Stimulated activated CD4-positive, alpha-beta T cell treated with anti-CD3 and anti-CD28 coated beads, Interleukin-4, amount 100 ng/mL, for 24 hours (primary cell): ENCODE measurements at places on chromosomes 6 and 20.
A peak's percentile ranks its signal among the peaks of the same experiment; 100 is the strongest.

DNA sequence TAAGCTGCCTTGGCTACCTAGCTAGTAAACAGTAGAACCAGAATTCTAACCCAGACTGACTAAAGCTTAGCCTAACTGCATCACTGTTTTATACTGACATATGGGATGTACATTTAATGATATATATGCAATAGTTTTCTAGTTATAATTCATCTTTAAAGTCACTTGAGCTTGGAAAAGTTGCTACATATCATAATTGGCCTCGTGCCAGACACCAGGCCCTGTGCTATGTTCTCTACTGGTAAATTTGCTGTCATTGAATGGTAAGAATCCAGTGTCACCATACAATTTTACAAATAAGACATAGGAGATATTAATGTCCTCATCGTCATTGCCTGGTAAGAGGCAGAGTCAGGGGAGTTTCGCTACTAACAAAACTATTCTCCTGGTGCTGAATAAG lies 396.8 kb downstream of the CDKAL1 start:
- no peak for DNase-seq

GRCh38 chr6:44172731-44173500 lies 14.3 kb downstream of the CAPN11 start:
- peak; percentile 85 for DNase-seq

GRCh38 chr6:30618270-30618797 lies 694 bp downstream of the MRPS18B start:
- DNase-seq, result no peak

GRCh38 chr6:154306696-154307095 lies 49.9 kb downstream of the IPCEF1 start:
- no peak for DNase-seq

GRCh38 chr6:68691120-68691519 lies 56.0 kb downstream of the ADGRB3 start:
- DNase-seq, result no peak

DNA sequence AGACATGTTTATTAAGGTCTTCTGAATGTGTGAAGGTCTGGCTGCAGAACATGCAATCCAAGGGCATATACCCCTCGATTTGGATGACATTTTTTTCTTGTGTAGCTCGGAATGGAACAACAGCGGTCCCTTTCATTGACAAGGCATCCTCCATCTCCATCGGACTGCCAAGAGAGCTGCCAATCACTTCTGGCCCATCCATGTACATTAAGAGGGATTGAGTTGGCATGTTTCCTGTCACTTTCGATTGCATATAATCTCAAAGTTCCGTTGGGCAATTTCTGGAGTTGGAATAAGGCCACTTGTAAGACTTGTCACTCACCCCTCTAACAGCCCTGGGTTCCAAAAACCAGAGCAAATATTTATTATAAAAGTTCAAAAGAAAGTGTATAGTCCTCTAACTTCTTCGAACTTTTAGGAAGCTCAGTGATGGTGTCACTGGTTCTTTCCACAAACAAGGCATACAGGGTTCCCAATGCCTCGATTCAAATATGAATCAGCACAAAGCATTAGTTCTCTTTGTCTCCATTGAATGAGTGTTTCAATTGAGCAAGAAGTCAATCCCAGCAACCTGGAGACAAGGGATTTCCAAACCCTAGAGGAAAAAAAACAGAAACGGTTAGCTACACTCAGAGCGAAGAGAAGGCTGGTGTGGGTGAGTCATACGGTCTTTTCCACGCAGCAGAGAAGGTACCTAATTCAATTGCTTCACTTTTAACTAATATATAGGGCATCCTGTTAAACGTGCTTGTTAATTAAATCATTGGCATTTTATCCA lies 10.9 kb downstream of the ZNF217 start:
- DNase-seq, result peak; percentile 62

GRCh38 chr6:9405825-9406224 lies 970.5 kb upstream of the SLC35B3 start:
- no peak for DNase-seq

DNA sequence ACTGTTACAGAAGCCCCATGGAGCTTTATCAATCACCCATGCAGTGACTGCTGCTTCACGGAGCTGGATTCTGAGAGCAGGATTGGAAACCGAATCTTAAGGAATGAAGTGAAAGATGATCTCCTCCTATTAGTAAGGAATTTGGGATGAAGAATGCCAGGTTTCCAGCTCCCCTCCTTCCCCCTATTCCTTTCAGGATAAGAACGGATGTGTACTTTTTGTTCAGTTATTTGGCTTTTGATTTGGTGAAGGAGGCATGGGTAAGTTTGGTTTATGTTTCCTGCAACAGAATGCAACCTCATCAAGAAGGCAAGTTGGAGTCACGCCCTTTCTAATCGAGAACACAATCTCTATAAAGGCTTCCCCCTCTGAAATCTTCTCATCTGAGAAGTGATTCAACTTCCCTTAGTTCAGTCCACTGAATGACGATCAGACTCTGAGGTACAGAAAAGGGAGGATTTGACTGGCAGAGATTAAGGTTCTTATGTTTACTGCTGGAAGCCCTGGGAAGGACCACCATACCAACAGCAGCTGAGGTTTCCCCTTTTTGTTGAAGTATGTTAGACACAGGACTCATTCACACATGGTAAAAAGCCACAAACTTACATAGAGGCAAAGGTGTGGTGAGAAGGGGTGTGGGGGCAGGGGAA lies 5.5 kb downstream of the ELMO2 start:
- peak; percentile 39 for DNase-seq

DNA sequence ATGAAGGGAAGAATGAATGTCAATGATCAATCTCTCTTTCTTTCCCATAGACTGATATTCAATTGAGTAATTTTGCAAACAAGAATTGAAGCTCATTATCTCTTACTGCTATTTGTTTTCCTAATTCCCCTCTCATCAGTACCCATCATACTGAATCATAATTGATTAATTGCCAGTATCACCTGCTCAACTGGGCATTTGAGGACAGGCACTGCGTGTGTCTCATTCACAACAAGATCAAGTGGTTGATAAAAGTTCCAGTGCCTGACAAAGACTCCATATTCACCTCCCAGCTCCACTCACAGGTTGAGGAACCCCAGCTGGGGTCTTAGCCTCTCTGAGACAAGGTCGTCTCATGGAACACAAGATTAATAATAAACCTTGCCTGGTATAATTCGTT lies 67.7 kb downstream of the BCAS1 start:
- DNase-seq, result no peak

GRCh38 chr20:8449123-8449522 lies 317.1 kb downstream of the PLCB1 start:
- DNase-seq, result no peak

DNA sequence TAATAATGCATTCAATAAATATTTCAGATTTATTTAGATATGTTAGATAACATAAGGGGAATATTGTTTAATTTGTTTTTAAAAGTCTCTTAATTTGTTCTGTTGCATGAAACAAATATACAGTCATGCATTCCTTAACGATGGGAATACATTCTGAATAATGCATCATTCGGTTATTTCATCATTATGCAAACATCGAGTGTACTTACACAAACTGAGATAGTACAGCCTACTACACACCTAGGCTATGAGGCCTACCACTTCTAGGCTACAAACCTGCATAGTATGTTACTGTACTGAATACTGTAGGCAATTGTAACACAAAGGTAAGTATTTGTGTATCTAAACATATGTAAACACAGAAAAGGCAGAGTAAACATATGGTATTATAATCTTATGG lies 118.7 kb downstream of the EPHA7 start:
- no peak for DNase-seq

DNA sequence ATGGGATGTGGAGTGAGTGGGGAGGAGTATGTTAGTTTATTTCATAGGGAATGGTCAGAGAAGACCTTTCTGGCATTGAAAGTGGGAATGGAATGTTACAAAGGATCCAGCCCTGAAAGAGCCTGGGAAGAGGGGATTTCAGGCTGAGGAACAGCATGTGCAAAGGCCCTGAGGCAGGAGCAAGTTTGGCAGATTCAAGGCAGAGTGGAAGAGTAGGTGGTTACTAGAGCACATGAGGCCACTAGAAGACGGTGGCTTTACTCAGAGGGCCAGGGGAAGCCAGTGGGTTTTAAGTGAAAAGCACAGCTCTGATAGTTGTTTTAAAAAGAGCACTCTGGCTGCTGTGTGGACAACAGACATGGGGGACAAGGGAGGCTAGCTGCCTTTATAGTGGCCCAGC lies 227.2 kb downstream of the ZMYND8 start:
- no peak for DNase-seq

GRCh38 chr6:33585403-33586107 lies 5.5 kb upstream of the BAK1 start:
- peak; percentile 84 for DNase-seq

- no peak for DNase-seq
Observed at GRCh38 chr6:123803504-123804013, at the start of gene NKAIN2. NKAIN2 (plus strand) TSS chr6:123803865.

- DNase-seq, result no peak
Observed at GRCh38 chr6:12174878-12175277, 115.3 kb upstream of the EDN1 start.

DNA sequence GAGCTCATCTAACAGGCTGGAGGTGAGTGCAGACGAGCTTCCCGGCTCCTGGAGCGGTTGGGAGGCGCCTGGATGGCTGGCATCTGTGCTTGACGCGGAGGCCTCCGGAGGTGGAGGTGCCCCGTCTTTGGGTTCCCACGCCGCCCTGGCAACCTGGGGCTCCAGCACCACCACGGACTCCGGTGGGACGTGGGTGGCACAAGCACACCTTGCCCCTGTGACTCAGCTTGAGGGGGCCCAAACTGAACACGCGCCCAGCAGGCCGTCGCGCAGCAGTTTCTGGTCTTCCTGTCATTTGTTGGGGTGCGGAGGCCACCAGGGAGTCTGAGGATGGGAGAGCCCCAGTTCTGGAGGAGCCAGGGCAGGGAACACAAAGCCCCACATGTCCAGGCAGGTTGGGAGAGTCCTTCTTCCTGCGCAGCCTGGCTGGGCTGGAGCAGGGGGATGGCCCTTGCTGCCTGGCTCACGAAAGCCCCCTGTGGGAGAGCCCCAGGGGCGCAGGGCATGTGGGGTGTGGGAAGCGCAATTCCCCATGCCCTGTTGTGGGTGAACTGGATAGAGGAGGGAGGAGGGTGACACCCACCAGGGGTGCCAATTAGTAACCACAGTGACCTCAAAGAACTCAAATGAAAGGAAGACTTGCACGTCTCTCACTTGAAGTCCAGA lies 1378.6 kb upstream of the DEFB115 start:
- no peak for DNase-seq

DNA sequence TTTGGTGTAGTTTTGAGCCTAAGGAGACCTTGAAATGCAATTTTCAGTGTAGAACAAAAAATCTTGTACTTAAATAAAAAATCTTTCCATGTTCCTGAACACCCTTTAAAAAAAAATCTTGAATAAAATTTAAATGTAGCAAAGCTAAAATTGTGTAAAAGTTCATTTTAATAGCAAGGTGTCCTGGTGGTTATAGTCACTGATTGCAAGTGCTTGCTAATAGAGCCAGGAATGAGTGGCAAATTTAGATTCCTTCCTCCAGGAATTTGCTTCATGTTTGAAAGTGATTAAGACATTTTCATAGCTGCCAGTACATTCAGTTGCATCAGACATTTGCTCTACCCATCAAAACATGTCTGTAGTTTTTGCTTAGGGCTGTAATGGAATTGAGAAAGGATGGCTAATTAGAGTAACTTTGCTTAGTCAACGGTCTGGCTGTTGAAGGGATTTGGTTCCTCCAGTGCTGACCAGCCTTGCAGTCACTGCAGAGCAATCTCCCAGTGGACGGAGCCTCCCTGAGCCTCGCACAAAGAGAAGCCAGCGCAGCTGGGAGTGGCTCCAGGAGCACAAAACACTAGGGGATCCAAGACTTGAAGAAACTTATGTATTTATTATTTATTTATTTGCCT lies 36.5 kb downstream of the AKAP12 start:
- DNase-seq, result no peak

DNA sequence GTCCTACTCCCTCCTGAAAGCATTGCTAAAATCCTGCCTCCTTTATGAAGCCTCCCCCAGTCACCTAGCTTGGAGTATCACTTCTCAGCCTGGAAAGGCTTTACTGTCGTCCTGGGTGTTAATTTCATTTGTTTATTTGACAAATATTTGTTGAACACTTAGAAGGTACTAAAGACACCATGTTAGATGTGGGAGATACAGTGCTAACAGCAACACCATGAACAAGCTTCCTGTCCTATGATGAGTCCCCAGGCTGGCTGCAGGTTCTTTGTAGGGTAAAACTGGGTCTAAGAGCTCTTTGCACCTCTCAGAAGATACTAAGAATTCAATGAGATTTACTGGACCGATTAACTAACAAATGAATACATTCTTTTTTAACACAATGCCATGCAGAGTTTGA lies 109.2 kb upstream of the TMEM170B start:
- DNase-seq, result no peak

- DNase-seq, result peak; percentile 15
Observed at GRCh38 chr6:106927531-106928398, 46.8 kb downstream of the CD24 start.

DNA sequence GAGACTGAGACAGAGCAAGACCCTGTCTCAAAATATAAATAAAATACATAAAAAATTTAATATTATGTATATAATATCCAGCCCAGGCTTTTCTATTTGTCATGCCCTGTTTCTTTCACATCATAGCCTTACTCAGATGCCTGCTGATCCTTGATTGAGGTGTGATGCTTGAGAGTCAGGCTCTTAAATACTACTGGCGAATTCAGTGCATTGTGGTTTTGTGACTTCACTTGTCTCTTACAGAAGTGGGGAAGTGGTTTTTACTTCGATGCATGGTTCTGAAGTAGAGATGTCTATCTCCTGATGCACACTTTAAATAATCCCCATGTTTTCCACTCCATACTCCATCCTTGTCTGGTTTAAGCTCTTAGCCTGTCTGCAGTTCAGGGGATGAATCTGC lies 29.1 kb downstream of the ASXL1 start:
- DNase-seq, result peak; percentile 33

DNA sequence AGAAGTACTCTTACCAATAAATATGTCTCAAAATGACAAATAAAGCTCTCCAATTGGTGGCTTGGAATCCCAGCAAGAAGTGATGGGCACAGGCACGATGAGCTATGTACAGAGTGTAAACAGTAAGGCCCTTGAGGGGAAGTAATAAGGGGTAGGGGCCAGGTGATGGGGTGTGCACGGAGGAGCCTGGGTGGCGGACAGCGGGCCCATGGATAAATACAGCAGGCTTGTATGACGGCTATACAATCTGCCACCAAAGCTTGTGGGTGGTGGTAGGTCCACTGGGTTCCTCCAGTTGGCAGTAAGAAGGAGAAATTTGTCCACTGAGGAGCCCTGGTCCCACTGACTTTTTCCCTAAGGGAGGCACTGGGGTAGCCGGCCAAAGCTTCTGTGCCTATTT lies 205.4 kb upstream of the RNF24 start:
- DNase-seq, result no peak

GRCh38 chr6:44059359-44060346 lies 67.6 kb downstream of the MRPL14 start:
- no peak for DNase-seq

GRCh38 chr6:149934249-149935156 lies 7.3 kb upstream of the ULBP2 start:
- peak; percentile 78 for DNase-seq

- DNase-seq, result peak; percentile 66
Observed at GRCh38 chr6:89145956-89146717, at the start of gene PM20D2. PM20D2 (plus strand) TSS chr6:89146055; CDS start chr6:89146145, 90 bp downstream.
